ENCODE measurements at places on chromosomes 16 and 17.

GRCh38 chr16:59459806-59460205, 725.7 kb upstream of the GOT2 start:
- no peak for DNase-seq

GRCh38 chr17:77405867-77406732, 265.3 kb downstream of the SEC14L1 start:
- DNase-seq, result no peak

GRCh38 chr17:4559966-4560365, 411 bp downstream of the GGT6 start:
- DNase-seq, result no peak

DNA sequence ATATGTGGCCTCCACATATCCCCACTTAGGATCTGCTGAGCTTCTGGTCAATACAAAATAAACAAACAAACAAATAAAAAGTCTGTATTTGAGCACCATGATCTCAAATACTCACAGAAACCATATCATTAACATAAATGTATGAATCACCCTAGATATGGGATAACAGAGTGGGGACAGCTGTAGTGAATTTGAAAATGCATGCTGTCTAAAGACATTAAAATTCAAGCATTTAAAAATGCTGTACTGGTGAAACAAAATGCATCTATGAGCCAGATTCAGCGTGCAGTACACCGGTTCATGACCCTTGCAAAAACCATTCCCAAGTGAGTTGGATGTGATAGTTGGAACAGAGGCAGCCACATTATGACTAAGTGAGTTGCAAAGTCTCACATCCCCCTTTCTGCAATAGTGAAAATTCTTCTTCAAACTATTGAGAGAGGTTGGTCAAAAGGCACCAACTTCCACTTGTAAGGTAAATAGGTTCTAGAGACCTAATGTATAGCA, 12.3 kb downstream of the GRIN2A start:
- no peak for DNase-seq

GRCh38 chr17:49224198-49224996, 6.2 kb downstream of the PHOSPHO1 start:
- DNase-seq, result no peak

GRCh38 chr16:22425036-22425801, 50.8 kb upstream of the CDR2 start:
- DNase-seq, result no peak

DNA sequence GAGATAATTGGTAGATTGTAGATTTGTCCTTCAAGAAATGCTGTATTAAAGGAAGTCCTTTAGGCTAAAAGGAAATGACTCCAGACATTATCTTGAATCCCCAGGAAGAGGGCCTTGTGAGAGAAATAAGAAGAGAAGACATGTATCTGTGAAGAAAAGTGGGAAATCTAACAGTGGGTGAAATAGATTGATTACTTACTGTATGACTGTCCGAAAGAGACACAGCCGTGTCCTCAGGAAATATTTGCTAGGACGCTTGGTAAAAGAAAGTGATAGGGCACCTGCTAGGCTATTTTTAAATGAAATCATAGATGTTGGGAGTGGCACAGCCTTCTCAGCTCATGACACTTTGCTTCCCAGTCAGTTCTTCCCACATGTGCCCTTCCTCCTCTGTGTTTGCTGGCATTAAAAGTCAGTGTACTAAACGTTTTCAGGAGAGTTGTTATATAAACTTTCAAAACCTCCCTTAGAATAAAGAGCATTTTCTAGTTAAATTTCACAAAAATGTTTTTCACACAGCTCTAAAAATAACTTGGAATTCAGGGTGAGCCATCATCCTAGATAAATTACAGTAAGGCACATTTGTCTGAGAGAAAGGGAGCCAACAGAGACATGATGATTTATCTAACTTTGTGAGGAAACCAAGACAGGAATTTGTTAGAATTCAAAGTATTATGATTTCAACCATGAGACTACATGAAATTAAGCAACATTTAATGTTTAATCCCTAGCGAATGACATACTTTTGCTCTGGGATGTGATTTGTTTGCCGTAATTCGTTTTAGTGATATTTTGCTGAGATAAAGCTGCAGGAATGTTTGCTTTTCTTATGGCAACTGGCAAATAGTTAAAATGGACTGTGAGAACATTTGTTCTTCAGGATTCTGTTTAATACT, 35.0 kb downstream of the DHRS7B start:
- DNase-seq, result no peak

DNA sequence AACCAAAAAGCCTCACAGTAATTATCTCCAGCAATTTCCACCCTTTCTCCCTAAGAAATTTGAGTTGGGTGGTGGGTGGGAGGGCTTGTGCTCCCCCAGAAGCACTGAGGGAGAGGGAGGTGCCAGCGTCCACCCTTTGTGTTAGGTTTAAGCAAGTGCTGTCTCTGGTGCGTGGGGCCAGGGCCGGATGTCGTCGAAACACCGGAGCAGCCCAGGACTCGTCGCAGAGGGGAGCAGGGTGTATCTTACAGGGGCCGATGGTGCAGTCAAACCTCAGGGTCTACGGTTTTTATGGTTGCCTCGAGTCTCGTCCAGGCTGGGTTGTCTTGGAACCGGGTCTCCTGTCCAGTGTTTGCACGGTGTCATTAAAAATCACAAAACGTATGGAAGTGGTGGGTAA, 35.3 kb downstream of the METRNL start:
- no peak for DNase-seq

GRCh38 chr16:15519790-15520189, 85.4 kb downstream of the BMERB1 start:
- no peak for DNase-seq

DNA sequence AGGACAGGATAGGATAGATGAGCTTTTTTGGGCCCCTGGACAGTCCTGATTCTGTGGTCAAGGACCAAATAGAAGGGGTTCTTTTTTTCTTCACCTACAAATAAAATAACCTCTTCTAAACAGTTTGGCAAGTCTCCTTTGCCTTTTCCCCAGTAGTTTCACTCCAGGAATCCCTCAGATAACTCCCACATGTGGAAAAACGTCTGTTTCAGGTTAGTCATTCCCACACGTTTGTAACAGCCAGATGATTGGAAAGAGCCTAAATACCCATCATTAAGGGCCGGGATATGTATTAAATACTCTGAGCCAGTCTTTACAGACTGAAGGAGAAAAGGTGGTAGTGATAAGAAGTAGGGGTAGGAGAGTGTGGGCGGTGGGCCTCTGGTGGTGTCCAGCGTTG, 58.3 kb downstream of the PLD6 start:
- no peak for DNase-seq

- DNase-seq, result peak; percentile 98
Measured at GRCh38 chr17:78412403-78412802, 34.0 kb downstream of the PGS1 start.

GRCh38 chr17:63929860-63930766, 2.0 kb downstream of the CD79B start:
- DNase-seq, result no peak

DNA sequence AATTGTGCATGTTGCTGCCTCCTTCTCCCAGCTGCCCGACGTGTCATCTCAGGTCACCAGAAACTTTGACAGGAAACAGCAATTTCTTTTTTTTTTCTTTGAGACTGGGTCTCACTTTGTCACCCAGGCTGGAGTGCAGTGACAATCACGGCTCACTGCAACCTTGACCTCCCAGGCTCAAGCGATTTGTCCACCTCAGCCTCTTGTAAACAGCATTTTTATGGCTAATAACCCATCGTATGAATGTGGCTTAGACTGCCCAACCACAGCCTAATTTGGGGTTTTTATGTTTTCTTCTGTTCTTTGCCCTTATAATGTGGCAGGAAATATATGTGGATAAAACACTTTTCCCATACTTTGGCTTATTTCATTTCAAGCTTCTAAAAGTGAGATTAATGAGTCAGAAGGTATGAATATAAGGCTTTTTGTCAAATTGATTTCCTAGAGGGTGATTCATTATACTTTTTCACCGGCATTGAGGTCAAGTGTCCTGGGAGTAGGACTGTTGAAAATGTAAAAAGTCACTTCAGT, 31.0 kb upstream of the SLC5A10 start:
- no peak for DNase-seq

DNA sequence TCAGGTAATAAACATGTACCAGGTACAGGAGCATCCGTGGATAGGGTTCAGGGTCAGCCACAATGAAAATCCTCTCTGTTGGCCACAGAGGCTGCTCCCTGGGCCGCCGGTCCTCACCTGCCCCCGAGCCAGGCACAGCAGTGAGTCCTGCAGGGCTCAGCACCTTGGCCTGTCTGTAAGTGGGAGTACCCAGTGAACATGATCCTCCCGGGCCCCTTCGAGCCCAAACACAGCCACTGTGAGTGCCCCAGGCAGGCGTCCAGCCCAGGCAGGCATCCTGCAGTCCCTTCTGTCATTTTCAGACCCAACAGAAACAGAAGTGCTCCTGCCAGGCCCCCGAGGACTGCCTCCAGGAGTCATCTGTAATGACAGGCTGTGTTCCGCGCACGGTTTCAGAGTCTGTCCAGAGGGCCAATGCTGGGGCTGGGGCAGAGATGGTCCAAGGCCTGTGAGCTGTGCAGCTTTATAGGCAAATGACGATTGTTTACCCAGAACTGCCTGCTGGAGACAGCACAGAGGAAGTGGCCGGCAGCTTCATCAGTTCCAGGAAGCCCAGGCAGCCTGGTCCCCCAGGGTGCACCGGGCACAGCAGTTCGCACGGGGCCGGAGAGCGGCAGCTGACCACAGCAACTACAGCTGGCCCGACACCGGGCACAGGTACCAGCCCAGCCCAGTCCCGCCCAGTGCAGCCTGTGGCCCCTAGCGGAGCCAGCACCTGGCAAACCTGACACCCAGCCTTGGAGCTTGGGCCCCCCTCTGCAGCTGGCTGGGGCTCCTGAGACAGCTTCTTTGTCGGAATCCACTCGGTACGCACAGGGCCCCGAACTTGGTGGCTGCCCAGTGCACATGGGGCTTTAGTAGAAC, 13.2 kb downstream of the SLC7A5 start:
- no peak for DNase-seq

GRCh38 chr17:68306819-68307218, 15.5 kb downstream of the ARSG start:
- DNase-seq, result no peak

GRCh38 chr16:16037970-16038369, 88.6 kb downstream of the ABCC1 start:
- DNase-seq, result no peak

Measured in inflammatory macrophage treated with lipopolysaccharide for 1 hour (primary cell).